ENCODE measurements at places on chromosomes 11 and 22.

DNA sequence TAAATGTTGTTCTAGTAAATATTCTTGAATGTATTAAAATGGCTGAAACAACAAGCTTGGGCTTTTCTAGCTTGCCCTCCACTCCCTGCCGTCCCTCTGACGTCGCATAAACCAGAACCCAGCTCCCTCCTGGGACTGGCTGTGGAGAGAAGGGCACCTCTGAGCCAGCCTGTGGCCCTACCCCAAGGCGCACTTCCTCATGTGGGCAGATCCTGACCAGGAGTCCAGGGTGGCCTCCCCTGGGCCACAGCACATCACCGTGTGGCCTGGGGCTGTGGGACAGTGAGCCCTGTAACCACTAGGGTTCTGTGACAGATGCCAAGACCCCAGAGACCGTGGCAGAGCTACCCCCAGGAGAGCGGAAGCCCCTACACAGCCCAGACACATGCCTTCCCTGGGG lies 10.2 kb upstream of the ADORA2A start:
- DNase-seq: no peak

GRCh38 chr11:65491163-65491465 lies 7.7 kb upstream of the MALAT1 start:
- no peak for DNase-seq

GRCh38 chr11:64713016-64713707 lies 9.8 kb downstream of the NRXN2 start:
- no peak for DNase-seq

- DNase-seq: no peak
These were observed 35.6 kb downstream of the BMAL1 start for GRCh38 chr11:13313005-13313819.

DNA sequence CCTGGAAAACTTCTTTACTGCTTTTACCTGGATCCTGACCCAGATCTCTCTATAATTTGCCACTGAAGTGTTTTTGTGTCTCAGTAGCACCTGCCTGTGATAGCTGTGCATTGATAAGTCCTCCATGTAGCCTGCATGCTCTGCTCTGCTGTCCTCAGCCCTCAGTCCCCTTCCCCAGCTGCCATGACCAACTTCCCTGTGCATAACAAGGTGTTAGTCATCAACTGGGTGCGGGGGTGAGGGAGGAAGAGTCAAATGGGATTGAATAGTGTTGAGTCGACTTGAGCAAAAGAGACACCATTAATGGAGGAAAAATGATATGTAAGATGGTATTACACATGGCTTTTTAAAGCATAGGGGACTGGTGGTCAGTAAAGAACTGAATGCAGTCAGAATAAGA lies 92.2 kb upstream of the PLET1 start:
- DNase-seq: no peak

DNA sequence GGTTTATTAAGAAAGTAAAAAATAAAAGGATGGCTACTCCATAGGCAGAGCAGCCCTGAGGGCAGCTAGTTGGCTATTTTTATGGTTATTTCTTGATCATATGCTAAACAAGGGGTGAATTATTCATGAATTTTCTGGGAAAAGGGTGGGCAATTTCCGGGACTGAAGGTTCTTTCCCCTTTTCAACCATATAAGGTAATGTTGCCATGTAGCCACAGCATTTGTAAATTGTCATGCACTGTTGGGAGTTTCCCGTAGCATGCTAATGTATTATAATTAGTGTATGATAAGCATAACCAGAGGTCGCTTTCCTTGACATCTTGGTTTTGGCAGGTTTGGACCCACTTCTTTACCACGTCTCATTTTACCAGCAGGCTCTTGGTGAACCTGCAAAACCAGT lies 610.4 kb upstream of the B3GAT1 start:
- DNase-seq: no peak

All from NCI-H1417 treated with DMSO at 0.1 percent for 48 hours (cell line).